ENCODE measurements at places on chromosomes 5 and 9.

DNA sequence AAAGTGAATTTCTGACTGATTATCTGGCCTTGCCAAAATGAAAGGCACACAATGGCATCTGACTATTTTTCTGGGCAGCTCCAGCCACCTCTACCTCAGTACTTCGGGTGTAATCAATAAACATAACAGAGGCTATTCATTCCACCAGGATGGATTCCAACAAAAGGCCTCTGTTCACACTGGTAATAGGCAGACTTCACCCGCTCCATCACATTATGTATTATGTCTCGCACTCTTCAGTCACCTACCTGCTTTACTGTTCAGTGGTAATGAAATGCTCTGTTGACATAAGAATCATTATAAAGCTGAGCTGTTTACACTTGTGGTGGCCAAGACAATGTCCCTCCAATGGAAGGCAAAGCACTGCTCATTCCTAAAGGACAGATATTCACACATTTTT, 1333.7 kb upstream of the WWC1 start:
- DNase-seq = no peak

- no peak for DNase-seq
Measured at GRCh38 chr9:116389541-116390302, 236.1 kb downstream of the PAPPA start.

- no peak for DNase-seq
Measured at GRCh38 chr9:121816845-121817450, 165.5 kb downstream of the DAB2IP start.

DNA sequence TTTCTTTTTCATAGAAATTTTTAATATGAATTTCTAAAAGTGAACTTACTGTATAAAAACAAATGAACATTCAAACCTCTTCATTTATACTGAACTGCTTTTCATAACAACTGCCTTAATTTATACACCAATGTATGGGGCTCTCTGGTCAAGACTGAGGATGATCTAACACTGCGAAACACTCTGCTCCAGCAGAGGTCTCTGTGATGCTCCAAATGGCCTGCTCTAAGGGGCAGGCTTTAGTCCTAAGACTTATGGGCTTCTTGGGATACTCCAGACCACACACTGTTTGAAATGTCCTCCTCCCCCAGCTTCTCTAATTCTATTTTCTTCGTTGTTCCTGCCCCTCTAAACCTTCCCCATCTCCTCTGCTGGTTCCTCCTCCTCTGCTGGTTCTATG, 58.5 kb downstream of the LIFR start:
- no peak for DNase-seq

GRCh38 chr5:14246350-14247053, 103.4 kb downstream of the TRIO start:
- DNase-seq = no peak

- DNase-seq = no peak
Measured at GRCh38 chr5:171537923-171538537, 118.6 kb downstream of the FGF18 start.

DNA sequence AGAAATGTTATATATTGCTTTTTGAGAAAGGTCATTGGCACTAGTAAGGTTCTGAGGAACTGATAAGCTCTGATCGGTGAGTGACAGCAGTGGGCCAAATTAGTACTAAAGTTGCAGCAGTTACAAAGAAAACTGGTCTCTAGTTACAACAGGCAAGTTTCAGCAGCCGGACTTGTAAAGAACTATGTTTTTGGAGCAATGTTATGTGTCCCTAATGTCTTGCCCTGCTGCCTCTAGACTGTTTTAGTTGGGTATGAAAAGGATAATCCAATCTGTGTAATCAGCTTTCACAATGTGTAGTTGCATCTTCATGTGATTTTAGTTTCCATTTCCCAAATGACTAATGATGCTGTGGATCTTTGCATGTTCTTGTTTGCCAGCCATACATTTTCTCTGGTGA, 113.5 kb downstream of the CAMK4 start:
- DNase-seq = no peak

DNA sequence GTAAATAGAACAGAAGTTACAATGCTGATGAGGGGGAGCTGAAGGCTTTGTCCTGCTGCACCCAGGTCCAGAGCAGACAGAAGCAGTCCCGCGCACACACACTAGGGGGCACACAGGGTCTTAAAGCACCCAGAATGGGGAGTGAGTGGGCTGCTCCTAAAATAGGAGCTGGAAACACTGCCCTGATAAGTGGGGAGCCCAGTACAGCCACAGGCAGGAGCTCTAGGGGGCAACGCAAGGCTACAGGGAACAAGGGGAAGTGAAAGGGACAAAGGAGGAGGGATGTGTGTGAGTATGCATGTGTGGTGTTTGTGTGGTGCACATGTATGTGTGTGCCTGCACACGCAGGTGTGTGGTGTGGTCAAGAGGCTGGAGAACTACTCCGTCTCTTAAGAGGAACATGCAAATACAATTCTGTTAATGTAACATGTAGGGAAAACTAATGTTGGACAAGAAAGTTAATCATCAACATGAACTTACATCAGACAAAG, 191.5 kb downstream of the ROR2 start:
- DNase-seq = peak; percentile 28

DNA sequence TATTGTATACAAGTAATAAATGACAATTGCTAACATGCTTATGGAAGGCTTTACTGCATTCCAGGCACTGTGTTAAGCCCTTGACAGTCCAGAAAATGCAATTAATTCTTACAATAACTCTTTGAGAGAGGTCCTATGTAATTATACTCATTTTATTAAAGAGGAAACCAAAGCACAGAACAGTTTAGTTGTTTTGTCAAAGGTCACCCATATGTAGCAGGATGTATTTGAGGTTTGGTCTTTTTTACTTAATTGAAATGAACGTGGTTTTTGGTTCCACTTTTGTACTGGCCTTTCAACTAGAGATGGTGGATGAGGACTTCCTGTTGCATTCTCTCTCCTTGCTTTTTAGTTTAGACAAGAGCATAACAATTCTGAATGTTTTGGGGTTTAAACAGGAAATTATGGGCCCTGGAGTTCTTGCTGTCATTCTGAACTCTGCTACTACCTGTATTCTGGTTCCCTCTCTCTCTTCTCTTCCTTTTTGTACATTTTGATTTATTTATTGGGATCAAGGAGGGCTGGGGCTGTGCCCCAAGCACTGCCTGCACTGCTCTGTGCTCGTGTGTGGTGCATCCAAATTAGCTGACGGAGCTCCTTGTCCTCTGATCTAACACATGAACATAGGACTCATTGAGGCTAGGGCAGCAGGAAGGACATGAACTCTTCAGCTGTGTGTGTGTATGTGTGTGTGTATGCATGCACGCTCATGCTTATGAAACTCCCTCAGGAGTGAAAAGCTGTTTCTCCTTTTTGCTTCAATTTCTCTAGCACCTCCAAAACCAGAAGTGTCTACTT, 47.4 kb downstream of the SLC28A3 start:
- DNase-seq = no peak

Data from stimulated activated CD4-positive, alpha-beta T cell treated with anti-CD3 and anti-CD28 coated beads, Interleukin-4, amount 100 ng/mL, for 24 hours (primary cell).